Activated T-cell treated with anti-CD3 and anti-CD28 coated beads, Interleukin-2, amount 50 U/mL, for 72 hours (primary cell): ENCODE measurements at places on chromosomes 11 and 22. TPM values are rescaled to one million over a fixed set of nuclear protein-coding genes. Genes with fewer than 3 reads are reported as not detected.

The MOGAT2 gene
- total RNA-seq: not detected

The CCDC157 gene
- 3.2 TPM for total RNA-seq

- no peak for DNase-seq
- H3K4me1 ChIP-seq: no peaks in the 10 kb centered on the region
- no peak overlapping the region for H3K27ac ChIP-seq
- peaks cover 13% of the 10 kb centered on the region for H3K27me3 ChIP-seq
- no peak overlapping the region for H3K4me3 ChIP-seq
Observed at GRCh38 chr22:45966320-45966894, 10.6 kb downstream of the WNT7B start.

DNA sequence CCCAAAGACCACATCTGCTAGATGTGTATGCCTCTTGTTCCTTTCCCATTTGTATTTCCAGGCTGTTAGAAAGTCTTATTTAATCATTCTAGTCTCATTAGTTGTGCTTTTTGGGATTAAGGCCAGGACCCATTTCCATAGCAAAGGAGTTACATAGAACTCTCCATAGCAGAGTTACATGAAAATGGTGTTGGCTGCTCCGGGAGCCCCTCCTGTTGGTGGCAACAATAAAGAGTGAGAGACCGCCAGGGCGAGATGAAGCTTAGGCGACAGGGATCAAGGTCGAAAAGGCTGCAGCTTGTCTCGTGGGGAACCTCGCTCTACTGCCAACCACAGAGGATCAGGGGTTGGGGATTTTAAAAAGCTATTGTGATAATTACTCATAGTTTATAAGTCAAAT lies 58.3 kb downstream of the GRIK4 start:
- H3K27me3 ChIP-seq: peaks cover 40% of the 10 kb centered on the region
- no peak overlapping the region for H3K4me3 ChIP-seq
- no peak overlapping the region for H3K27ac ChIP-seq
- H3K4me1 ChIP-seq: no peaks in the 10 kb centered on the region
- DNase-seq: no peak

GRCh38 chr11:101470881-101471520 lies 112.8 kb downstream of the TRPC6 start:
- DNase-seq: no peak
- H3K4me1 ChIP-seq: no peaks in the 10 kb centered on the region
- H3K4me3 ChIP-seq: no peak overlapping the region
- H3K36me3 ChIP-seq: no peaks in the 10 kb centered on the region

DNA sequence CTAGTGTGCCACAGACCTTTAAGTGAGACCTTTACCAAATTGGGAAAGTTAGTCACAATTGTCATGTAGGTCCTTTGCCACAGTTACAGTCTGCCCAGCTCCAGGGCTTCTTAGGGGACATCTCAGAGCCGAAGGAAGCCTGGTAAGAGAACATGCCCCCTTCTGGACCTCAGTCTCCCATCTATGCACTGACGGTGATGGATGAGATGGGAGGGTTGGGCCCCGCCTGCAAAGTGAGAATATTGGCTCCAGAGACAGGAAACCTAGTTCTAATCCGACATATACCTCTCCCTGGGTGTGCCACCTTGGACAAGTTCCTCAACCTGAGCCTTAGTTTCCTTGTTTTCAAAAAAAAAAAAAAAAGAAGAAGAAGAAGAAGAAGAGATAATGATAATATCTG lies 85.1 kb upstream of the NAV2 start:
- H3K27me3 ChIP-seq: peaks cover 20% of the 10 kb centered on the region
- no peak for DNase-seq
- H3K27ac ChIP-seq: no peak overlapping the region
- H3K4me3 ChIP-seq: no peak overlapping the region

DNA sequence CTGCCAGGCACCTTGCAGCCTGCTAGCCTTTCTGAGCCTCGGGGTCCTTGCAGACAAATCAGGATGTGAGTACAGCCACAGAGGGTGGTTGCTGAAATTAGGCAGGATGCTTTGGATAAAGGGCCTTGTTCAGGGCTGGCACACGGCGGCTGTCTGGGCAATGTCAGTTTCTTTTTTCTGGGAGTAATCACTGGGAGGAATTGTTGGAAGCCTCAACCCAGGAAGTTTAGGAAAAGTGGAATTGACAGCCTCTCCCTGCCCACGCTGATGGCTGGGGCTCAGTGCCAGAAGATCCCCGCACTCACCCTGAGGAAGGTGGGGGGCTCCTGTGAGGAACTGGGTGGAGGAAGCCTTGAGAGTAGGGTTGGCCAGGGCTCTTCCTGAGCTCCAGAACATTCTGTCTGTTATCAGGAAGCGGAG lies 37.4 kb downstream of the CD82 start:
- H3K27me3 ChIP-seq: no peaks in the 10 kb centered on the region
- peaks cover 71% of the 10 kb centered on the region for H3K4me1 ChIP-seq
- H3K4me3 ChIP-seq: no peak overlapping the region
- DNase-seq: no peak

- H3K27ac ChIP-seq: no peak overlapping the region
- no peaks in the 10 kb centered on the region for H3K36me3 ChIP-seq
- DNase-seq: no peak
- H3K4me3 ChIP-seq: peak overlapping the region; percentile 63
- no peaks in the 10 kb centered on the region for H3K27me3 ChIP-seq
- H3K4me1 ChIP-seq: peaks cover 28% of the 10 kb centered on the region
Observed at GRCh38 chr11:72782081-72782920, 11.5 kb downstream of the STARD10 start.

DNA sequence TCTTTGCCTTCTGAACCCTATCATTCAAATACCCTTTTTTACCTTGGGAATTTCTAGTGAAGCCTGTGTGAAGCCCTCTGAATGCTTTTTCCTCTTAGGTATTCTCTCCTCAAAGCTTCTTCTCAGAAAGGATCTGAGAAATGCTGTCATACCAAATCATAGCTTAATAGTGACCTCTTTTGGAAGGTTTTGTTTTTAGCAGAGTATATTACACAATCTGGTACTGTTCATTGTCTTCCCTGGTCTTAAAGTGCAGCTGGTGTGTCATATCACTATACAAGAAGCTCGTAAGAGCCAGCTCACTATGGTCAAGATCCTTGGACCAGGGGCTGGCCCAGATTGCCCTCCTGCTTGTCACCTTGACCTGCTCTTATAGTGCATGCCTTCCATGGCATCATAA lies 204.4 kb upstream of the ANO5 start:
- no peak overlapping the region for H3K27ac ChIP-seq
- no peaks in the 10 kb centered on the region for H3K4me1 ChIP-seq
- DNase-seq: no peak
- H3K27me3 ChIP-seq: no peaks in the 10 kb centered on the region
- H3K4me3 ChIP-seq: no peak overlapping the region
